ENCODE measurements at places on chromosomes 6 and 20.

GRCh38 chr6:140537834-140538705, 1163.6 kb upstream of the CITED2 start:
- DNase-seq: no peak

DNA sequence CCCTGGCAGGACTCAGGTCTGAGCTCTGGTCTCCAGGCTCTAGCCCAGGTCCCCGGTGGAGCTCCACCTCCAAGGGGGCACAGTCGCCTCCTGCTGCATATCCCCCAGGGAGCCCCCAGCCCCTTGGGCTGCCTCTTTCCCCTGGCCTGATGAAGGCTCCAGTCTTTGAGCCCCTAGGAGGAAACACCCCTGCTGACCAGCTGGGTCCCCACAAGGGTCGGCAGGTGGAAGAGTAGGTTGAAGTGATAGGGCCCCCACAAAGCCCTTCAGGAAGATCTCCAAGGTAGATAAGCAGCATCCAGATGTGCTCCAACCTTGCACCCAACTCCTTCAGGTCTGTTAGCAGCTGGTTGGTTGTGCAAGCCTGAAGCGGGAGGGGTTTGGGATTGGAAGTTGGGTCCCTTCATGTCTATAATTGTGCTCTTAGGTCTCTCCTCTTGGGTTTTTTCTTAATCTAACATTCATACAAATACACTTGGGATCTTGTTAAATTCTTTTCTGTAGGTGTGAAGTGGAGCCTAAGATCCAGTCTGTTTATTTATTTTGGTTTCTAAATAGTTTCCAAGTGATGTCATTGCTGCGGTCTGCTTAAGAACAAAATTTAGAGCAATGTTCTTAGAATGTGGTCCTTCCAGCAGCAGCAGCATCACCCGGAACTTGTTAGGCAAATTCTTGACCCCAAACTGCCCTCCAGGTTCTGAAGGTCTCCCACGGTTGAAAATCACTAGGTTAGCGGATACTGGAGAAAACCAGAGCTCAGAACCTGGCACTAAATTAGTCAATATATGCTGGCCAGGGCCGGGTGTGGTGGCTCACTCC, 5.1 kb downstream of the UBE2C start:
- no peak for DNase-seq

- no peak for DNase-seq
These were observed 29.3 kb upstream of the TBC1D7 start for GRCh38 chr6:13357551-13358075.

- no peak for DNase-seq
These were observed 247.9 kb downstream of the CDH4 start for GRCh38 chr20:61499859-61500554.

DNA sequence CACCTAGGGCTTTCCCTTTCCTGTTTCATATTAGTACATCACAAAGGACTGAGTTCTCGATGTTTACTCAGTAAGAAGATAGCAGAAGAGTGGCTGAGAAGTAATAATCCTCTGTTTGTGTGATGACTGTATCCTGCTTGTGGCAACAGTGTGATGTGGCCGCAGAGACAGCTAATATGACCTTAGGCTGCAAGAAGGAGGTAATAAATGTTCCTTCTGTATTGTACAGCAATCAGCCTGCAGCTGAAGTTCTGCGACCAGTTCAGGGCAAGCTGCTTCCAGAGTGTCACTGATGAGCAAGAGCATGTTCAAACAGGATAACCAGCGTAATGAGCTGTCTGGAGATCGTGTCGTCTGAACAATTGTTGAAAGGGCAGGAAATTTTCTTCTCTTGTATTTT, 70.9 kb downstream of the OPN5 start:
- no peak for DNase-seq

DNA sequence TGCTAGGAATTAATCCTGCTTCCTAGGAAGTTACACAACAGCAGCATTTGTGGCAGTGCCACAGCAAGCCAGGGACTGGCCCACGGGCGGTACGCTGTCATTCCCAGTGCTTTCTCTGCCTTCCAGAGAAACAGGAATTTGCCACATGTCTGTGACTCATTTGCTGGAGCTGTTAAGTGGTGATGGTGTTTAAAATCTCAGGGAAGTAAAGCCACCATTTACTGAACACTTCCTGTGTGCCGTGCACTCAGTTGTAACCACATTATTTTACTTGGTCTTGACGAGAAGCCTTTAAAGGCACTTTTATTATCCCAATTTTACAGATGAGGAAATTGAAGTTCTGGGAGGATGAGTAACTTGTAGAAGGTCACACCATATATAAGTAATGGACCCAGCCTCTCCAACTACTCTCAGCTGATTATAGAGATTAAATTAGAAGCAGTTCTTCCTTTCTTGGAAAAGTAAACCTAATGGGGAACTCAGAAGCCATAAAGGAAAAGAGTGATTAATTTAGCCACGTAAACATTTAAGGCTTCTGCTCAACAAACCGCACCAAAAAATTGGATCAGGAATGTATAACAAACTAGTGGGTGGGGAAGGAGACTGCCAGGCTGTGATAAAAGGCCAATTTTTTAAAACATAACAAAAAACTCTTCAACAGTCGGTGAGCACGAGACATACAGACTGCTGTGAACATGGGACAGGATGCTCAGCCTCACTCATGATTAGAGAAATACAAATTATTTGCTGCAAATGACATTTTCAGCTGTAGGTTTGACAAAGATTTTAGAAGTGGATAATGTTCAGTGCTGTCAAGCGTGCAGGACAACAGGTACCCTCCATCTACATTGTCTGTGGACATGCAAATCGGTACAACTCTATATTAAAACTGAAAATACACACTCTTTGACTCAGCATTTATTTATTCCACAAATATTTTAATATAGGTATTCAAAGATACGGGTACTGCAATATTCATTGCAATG, 311.2 kb downstream of the NRN1 start:
- no peak for DNase-seq
